ENCODE measurements at places on chromosomes 13 and 19.
A peak's percentile ranks its signal among the peaks of the same experiment; 100 is the strongest.

DNA sequence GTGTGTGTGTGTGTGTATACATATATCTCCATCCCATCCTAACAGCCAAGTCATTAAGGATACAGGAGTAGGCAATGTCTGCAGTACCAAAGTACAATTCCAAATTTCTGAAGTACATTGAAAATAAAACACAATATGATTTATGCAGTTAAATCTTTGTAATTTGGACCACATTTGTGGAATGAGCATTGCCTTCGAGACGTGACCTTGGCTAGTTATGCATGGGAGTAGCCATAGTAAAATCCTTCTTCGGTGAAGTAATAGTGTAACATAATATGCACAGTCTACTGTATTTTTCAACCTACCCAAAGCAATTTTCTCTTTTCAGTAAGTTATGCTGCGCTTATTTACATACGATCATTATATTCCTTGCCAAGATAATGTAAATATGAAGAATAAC, 665.7 kb upstream of the GPC6 start:
- no peak for DNase-seq

- no peak for DNase-seq
Measured at GRCh38 chr13:94997126-94997525, 284.8 kb upstream of the SOX21 start.

DNA sequence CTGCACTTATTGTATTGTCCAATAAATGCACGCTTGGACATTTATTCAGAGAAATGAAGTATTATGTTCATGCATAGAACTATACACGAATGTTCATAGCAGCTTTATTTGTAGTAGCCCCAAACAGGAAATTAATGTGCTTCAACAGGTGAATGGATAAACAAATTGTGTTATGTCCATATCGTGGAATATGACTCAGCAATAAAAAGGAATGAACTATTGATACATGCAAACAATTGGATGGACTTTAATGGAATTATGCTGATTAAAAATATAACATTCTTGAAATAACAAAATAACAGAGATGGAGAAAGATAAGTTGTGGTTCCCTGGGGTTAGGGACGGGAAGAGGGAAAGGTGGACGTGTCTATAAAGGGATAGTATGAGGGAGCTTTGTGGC, 65.9 kb downstream of the GPC5 start:
- no peak for DNase-seq

DNA sequence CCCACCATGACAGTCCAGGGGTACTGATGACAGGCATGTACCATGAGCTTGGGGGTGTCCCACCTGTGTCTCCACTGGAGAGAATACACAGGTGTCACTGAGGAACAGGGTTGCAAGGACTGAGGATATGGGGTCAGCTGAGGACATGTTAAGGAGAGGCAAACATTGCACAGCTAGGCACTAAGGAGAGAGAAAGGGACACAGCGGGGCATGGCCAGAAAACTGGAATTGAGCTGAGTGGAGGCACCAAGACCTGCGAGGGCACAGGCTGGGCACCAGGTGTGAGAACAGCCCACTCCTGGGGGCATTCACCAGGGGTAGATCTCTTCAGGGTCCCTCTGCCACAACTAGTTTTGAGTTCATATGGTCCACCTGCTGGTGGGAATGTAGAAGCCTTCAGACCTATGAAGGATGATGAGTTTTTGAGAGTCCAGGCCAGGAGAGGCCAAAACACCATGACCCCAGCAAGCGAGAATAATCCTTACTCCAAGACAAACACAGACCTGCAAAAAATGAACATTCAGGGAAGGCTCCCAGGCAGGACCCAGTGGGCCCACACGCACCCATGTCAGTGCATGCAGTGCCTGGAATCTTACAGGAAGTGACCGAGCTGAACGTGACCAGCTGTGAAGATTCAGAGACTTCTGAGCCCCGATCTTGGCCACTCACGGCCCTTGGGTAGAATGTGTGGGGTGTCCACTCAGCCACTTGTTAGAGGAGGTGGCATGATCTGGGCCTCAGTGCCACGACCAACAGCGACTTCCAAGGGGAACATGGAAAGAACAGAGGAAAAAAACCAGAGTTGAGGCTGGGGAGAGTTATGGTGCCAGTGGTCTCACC, 1.4 kb upstream of the ZNF584 start:
- DNase-seq, result no peak

GRCh38 chr19:55519451-55520311, 17.3 kb downstream of the SBK2 start:
- peak; percentile 61 for DNase-seq

DNA sequence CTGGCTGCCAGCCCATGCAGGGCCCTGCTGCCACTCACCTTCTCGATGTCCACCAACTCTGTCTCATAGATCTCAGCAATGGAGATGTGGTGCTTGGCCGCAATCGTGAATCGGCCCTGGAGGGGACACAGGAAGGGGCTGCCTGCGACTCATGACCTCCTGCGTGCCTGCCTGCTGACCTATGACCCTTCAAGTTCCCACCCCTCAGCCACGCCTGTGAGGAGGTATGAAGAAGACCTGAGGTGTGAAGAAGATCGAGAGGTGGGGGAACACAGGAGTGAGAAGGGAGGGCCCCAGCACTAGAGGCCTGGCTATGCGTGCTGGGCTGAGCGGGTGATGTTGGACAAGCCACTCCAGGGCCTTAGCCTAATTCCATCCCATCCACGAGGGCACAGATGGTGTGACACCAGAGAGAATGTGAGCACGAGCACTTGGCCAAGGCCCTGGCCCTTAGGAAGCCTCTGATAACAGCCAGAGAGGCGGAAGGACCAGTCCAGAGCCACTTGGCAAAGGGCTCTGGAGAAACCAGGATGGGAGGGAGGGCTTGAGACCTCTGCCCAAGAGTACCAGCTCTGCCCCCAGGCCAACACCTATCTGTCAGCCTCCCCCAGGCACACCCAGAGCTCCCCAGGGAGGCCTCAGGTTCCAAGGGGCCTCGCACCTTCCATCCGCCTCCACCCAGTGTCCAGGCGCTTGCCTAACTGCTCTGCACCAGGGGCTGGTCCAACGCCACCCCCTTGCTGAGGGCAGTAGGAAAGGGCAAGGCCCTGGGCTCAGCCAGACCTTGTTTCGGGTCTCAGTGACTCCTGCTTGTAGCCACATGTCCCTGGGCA, 9.6 kb upstream of the KPTN start:
- DNase-seq, result no peak

GRCh38 chr13:26557051-26557392, 461 bp upstream of the WASF3 start:
- no peak for DNase-seq

- no peak for DNase-seq
Measured at GRCh38 chr13:84377106-84377505, 494.8 kb upstream of the SLITRK1 start.

- DNase-seq, result no peak
Measured at GRCh38 chr13:27229642-27230041, 21.7 kb upstream of the RPL21 start.

DNA sequence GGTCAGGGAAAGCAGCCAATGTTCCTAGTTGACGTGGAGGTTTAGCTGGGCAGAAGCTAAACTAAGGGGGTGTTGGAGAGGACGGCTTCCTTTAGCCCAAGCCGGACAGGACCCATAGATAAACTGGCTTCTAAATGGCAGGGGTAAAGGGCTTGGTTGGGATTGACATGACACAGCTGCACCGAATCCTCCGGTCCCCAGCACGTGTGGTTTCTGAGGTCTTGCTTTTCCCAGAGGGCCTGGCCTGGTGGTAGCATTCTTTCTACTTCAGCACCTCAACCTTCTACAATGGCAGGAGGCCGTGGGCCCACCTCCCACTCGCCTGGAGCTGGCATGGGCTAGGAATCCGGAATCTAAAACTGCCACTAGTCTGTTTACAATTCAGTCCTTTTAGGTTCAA, 163.0 kb downstream of the FGF9 start:
- DNase-seq, result peak; percentile 72

GRCh38 chr13:85287528-85287927, 511.7 kb downstream of the SLITRK6 start:
- DNase-seq, result no peak

GRCh38 chr19:1747285-1748114, 5.8 kb upstream of the ONECUT3 start:
- DNase-seq, result no peak

GRCh38 chr13:59865398-59865797, 298.3 kb downstream of the DIAPH3 start:
- DNase-seq, result no peak
